ENCODE measurements at places on chromosomes 11 and 22.
A peak's percentile ranks its signal among the peaks of the same experiment; 100 is the strongest.

DNA sequence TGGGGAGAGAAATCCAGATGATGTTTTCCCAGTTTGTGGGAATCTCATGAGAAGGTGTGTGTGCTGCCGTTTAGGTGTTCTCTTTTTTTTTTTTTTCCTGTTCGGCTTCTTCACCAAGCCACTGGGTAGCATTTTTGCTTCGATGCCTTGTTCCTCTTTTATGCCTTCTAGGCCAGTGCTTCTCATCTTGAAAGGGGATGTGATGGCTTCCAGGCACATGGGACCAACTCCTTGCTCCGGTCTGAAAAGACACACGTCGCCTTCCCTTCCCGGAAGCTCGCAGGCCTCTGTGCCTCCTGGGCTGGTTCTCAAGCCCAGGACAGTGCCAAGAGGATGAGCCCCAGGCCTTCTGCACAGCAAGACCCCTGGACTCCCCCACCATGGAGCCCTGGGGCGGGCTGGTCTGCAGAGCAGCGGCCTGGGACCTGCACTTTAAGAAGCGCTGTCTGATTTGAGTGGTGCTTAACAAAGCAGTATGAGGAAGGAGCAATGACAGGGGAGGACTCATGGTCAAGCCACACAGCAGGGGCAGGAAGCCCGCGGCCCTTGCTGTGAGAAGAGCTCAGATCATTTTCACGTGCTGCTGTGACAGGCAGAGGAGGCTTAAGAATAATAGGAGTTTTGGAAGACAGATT is 158.8 kb downstream of the MPPED1 start:
- DNase-seq: no peak

- no peak for DNase-seq
Measured at GRCh38 chr11:9838961-9839360, 175.1 kb downstream of the SWAP70 start.

GRCh38 chr11:47955061-47955755 is 25.2 kb upstream of the PTPRJ start:
- DNase-seq: no peak

- no peak for DNase-seq
Measured at GRCh38 chr11:78239781-78240180, 51.1 kb downstream of the USP35 start.

- no peak for DNase-seq
Measured at GRCh38 chr11:83151274-83151977, 5.5 kb upstream of the PCF11 start.

GRCh38 chr11:110948112-110948511 is 235.9 kb upstream of the ARHGAP20 start:
- no peak for DNase-seq

DNA sequence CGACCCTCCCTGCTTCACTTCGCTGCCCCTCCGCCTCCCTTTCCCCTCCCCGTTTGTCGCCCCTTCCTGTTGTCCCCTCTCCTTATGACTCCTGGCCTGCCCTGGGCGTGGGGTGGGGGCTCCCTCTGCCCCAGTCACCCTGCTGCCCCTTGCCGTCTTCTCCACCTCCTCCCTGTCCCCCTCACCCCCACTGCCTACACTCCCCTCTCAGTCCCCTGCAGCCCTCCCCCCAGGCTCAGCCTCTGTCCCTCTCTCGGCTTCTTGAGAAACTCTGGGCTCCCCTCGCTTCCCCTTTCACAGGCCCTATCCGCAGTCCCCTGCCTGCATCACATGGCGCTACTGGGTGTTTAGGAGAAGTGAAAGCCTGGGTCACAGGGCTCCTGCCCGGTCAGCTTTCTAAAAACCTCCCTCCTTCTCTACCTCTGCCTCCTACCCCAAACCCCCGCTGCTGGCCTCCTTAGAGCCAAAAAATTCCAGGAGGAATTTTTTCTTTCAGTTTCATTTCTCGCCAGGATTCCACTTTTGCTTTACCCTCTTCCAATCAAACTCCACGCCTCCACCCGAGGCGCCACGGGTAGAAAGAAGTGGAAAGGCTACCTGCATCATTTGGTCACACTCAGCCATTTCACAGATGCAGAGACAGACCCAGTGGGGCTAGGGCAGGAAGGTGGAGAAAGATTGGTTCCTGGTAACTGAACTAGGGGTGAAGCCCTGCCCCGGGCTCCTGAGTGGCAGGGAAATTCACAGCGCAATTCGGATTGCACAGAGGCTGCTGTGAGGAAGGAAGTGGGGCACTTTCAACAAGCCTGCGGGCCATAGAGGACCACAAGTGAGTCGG is at the start of gene SLC15A3:
Gene SLC15A3, minus strand, starts transcription at position 273 of the 838 bp plus-strand sequence. CDS start 625 bp downstream, outside the sequence.
- DNase-seq: no peak

- no peak for DNase-seq
Measured at GRCh38 chr11:111378185-111378860, 752 bp downstream of the POU2AF1 start.

- DNase-seq: no peak
Measured at GRCh38 chr22:39087881-39088684, 9.0 kb upstream of the APOBEC3H start.

- peak; percentile 42 for DNase-seq
Measured at GRCh38 chr22:23763579-23763945, 772 bp downstream of the C22orf15 start.

DNA sequence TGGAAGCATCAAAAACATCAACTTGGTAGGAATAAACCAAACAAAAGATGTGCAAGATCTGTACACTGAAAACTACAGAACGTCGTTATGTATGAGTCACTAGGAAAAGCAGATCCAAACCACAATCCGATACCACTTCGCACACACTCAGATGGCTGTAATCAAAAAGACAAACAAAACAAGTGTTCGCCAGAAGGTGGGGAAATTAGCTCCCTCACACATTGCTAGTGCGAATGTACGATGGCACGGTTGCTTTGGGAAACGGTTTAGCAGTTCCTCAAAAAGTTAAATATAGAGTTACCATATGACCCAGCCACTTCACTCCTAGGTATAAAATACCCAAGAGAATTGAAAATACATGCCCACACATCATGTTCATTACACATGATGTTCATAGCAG is 14.8 kb upstream of the CARD10 start:
- DNase-seq: no peak

GRCh38 chr11:4072668-4073285 is 21.8 kb upstream of the RRM1 start:
- DNase-seq: no peak

DNA sequence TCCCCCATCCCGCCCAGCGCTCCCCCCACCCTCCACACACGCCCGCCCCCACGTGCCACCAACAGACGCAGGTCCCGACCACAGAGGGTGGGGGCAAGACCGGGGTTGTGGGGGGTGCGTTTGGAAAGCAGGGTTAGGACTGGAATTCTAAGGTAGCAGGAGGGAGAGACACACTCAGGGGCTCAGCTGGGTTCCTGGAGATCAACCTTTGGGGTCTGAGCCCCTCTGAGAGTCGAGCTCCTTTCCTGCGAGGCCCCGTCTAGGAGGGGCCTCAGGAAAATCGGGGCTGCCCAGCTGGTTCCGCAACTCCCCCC is 429 bp downstream of the PGGHG start:
- DNase-seq: no peak

DNA sequence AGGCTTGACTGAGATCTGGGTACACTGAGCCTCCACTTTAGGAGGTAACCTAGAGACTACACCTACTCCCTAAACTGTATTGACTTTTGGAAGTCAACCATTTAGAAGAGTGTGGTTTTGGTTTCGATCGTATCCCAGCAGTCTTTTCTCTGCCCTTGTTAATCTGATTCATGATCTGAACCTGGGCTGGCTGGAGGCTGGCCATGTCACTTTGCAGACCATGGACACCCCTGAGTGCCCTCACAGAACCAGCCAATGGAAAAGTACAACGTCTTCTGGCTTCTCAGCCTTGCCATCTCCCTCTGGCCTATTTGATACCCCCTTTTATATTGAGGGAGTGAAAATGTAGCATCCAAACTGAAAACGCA is 10.8 kb downstream of the EHF start:
- DNase-seq: no peak

GRCh38 chr11:72617080-72617762 is 57.0 kb downstream of the PDE2A start:
- no peak for DNase-seq

DNA sequence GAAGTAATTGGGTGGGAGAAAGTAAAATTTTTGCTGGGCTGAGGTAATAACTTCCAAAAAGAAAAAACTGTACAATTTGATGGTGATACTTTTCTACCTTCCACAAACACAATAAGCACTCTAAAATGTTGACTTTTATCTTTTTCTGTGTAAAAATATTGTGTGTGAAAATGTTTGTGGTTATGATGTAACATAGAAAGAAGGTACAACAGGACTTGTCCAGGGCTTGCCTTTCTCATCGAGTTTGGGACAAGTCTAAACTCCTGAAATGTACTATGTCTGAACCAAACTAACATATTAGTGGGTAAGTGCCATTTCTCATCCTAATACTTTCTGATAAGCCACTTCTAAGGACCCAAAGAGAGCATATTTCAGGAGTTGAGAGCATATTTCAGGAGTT is 174.2 kb upstream of the PDGFD start:
- DNase-seq: no peak

DNA sequence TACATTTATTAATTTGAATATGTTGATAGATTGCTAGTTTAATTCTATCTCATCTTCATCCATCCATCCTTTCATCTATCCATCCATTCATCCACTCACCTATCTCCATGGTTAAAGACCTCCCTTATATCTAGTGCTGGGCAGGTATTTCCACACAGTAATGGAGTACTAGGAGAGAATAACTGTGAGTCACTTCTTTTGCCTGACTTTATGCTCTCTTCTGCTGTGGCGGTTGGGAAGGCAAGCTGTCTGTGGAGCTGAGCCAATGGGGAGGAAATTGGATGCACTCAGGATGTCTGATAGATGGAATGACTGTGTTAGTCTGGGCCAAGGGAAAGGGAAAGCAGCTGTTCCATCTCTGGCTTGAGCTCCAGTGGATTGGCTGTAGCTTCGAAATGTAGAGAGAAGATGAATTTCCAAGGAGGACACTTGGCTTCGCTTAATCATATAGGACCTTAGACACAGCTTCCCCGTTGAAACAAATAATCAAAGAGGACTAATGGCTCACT is 60.3 kb downstream of the NELL1 start:
- no peak for DNase-seq

GRCh38 chr22:46074771-46075551 is 75.4 kb upstream of the PPARA start:
- DNase-seq: no peak

GRCh38 chr22:50581031-50581949 is 1.4 kb downstream of the CHKB start:
- no peak for DNase-seq

DNA sequence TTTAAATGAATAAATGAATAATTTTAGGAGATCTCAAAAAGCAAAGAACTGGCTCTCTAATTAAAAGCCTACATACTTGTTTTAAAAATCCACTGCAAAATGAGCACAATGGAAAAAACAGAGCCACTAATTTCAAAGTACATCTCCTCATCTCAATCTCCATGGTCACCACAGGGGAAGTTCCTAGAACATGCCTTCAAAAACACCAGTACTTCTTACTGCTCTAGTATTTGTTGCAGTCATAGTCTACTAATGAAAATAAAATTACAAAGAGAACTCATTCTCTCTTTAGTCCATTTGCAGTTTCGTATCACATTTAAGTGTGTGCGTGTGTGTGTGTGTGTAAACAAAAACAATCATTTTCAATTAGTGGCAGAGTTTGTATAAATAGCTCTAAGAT is 54.0 kb downstream of the PIK3C2A start:
- DNase-seq: no peak

DNA sequence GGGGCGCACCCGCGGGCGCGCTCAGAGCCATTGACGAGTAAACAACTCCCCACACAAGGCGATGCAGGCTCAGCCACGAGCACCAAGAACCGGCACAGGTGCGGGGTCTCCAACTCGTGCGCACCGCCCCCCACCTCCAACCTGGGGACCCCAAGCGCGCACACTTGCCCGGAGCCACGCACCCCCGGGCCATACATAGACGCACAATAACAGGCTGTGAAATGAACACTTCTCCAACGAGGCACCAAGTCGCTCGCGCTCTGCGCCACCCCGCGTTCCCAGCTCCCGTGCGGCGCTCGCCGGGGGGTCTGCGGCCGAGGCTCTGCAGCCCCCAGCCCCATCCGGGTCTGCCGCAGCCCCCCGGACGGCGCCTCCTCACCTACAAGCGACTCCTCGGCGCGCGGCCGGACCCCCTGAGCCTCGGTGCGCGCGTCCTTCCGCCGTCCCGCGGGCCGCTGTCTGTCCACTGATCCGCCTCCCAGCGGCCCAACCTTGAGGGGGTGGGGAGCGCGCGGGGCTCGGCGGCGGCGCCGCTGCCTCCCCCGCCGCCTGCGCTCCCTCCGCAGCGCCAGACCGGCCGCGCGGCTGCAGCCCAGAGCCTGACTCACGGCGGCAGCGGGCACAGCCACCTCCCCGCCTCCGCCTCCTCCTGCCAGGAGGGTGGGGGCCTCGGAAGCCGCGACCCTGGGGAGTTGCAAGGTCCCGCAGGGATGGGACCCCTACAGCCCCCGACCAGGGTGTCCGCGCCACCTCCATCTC is 1.6 kb downstream of the IFITM10 start:
- DNase-seq: no peak

DNA sequence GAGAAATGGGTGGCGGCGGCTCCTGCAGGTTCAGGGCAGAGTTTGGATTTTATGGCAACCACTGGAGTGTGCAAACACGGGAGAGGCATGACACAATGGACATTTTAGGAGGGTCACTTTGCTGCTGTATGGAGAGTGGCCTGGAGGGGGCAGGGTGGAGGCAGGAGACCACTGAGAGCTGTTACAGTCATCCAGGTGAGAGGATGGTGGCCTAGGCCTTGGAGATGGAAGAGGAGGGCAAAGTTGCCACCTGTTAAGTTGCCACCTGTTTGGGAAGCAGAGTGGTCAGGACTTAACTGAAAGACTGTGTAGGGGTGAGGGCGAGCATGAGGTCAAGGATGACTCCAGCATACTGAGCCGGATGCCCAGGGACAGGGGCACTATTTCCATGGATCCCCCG is 2.3 kb upstream of the RAD9A start:
- no peak for DNase-seq

DNA sequence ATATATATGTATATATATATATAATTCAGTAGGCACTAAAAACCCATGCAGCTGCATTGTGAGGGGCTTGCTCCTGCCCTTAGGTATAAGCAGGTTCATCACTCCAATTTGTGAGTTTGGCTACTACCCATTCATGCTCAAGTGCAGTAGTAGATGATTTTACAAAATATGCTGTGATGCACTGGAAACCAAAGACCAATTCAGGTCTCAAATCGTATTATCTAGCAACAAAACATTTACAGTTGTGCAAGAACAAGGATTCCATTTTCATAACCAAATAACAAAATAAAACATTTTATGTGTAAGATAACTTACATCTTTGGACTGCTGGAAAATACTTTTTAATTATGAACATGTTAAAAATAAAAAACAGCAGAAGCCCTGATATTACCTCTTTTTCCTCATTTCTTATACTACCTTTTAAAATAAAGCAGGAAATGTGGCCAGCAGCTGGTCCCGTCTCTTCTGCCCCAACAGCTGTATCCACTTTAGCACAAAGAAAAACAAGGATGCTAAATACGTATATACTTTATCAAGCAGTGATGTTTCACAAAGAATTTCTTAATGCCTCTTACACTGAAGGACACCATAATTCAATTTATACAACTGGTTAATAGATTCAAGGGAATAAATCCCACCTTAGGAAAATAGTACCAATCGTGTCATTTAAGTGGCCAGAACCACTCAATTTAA is 2.8 kb downstream of the CREBZF start:
- DNase-seq: no peak

Measured in activated gamma-delta T cell (primary cell).